Retina (tissue), 1 donor: ENCODE measurements at places on chromosomes 5 and 9.

- DNase-seq = no peak
Measured at GRCh38 chr5:40416588-40416987, 263.1 kb upstream of the PTGER4 start.

GRCh38 chr5:168658394-168658793 is 79.2 kb upstream of the PANK3 start:
- no peak for DNase-seq

DNA sequence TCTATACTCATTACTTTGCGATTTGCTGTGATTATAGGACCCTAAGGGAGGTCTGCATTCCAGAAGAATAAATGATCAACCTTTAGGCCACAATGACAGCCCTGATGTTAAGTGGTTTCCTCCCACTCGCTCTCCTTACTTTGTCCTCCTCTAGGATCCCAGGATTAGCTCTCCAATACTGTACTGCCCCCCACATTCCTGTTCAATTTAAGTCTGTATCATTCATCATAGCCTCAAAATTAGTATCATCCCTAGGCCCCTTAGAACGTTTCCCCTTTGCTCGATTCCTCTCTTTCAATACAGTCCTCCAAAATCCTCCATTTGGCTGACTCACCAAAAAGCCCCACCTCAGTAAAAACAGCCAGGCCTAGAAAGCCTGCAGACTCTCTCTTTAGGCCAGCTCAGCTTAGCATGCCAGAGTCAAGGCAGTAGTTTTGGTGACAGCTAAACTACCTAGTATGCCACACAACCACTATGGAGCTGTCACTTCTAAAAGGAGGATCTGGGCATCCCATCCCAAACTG is 24.4 kb downstream of the RNF145 start:
- no peak for DNase-seq

GRCh38 chr5:167702014-167702413 is 589.4 kb upstream of the WWC1 start:
- no peak for DNase-seq

GRCh38 chr5:134714120-134714519 is 24.2 kb upstream of the CAMLG start:
- DNase-seq = no peak

DNA sequence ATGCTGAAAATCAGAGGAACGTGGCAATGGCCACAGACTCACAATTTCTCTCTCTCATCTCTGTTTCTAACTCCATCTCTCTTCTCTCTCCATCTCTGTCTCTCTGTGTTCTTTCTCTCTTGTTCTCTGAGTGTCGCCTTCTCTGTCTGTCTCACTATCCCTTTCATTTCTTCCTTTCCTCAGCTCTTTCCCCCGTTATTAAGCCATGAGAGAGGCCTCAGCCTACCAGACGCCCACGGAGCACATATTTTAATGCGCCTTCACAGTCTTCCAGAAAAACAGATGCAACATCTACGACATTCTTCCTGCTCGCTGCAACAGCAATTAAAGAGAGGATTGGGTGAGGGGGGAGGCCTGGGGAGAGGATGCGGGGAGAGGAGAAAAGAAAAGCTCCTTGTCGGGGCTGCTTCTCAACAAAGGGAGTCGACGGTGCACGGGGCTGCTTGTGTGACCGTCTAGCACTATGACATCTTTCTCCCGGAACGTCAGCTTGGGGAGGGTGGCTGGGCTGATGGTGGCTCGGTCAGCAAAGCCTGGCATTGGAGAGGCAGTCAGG is 37.7 kb upstream of the NEURL1B start:
- DNase-seq = peak; percentile 62

- no peak for DNase-seq
Measured at GRCh38 chr5:133324926-133325325, 273.1 kb downstream of the HSPA4 start.

GRCh38 chr5:50745221-50745910 is 78.9 kb downstream of the PARP8 start:
- no peak for DNase-seq

GRCh38 chr5:24850926-24851486 is 206.2 kb upstream of the CDH10 start:
- no peak for DNase-seq

DNA sequence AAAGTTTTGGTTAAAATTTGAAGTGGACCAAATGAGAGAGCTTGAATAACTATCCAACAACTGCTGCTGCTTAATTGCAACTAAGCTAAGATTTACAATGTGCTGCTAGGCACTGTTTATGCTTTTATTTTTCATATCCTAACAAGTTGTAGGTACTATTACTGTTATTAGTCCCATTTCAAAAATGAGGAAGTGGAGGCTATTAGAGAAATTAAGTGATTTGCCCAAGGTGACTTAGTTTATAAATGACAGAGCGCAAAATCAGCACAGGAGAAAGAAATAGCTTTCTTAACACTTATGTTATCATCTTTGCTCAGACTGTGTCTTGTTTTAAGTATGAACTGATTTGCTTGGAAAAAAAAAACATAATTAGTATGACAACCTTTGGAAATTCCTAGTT is 23.1 kb downstream of the WDR36 start:
- DNase-seq = no peak

GRCh38 chr5:131511934-131512333 is 123.1 kb downstream of the RAPGEF6 start:
- DNase-seq = no peak

- DNase-seq = no peak
Measured at GRCh38 chr9:100098046-100098886, 534 bp downstream of the ERP44 start.

- no peak for DNase-seq
Measured at GRCh38 chr9:87581513-87581912, 83.8 kb downstream of the DAPK1 start.

DNA sequence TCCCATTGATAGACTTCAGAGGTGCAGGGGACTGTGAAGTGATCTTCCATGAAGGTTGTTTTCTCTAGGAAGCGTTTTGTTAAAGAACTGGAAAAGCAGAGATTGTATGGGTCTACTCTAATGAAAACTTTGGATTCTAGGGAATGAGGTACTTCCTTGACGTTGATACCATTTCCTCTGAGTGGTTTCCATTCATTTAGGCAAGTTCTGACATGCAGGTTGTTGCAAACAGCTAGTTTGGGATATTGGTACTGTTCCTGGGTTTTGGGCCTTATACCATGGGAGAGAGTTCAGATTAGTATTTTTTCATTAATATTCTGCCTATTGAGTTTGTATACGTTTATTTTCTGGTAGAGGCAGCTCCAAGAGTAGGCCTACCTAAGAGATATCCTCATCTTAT is 25.7 kb downstream of the SMARCA2 start:
- no peak for DNase-seq

DNA sequence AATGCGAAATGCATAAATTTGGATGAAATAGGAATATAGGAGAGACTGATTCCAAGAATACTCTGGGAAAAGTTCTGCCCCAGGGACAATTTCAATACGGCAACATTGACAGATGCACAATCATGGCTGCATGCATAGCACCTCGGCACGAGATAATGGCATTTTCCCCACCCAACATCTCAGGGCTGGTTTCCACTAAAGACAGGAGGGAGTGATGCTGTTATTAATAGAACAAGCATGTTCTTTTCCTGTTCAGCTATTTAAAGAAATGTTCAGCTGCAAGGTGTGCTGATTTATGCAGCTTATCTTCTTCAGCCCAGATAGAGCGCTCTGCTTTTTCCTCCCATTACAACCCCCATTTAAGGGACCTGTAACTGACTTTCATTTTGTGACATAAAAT is 740.2 kb downstream of the TLR4 start:
- no peak for DNase-seq

- no peak for DNase-seq
Measured at GRCh38 chr5:156584871-156585270, 257.9 kb downstream of the SGCD start.

GRCh38 chr9:28927691-28928090 is 1354.4 kb upstream of the C9orf72 start:
- no peak for DNase-seq

- no peak for DNase-seq
Measured at GRCh38 chr9:114338187-114338586, 8.5 kb downstream of the ORM2 start.

DNA sequence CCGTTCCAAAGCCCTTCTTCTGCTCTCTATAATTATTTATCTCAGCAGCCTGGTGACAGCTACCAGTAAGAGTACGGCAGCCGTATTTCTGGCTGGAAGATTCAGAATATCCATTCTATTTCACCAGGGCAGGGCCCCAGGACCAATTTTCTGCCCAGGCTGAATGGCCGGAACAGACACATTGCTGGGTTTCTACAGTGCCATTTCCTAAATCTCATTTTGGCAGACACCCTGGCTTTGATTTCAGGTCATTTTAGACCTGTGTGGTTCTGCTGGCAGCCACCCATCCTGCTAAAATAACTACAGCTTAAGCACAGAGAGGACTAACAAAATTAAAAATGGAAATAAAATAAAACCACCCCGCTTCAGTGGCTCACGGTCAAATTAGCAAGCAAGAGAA is 95.0 kb downstream of the CRB2 start:
- DNase-seq = no peak

DNA sequence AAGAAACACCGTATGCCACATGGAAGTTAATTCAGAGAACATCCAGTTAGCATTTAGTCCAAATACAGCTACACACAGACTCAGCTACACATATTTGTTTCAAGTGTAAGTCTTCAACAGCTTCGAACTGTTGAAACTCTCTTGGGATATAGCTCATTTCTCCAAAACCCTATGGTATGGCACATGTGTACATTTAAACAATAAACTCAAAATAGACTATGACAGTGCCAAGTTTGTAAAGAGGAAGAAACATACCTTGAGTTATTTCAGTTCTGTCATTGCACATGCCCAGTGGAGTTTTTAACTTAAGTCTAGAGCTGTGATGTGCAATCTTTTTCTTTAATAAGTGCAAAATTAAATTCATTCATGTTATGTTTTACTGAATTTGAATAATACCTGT is 155.1 kb upstream of the RAI14 start:
- DNase-seq = no peak

DNA sequence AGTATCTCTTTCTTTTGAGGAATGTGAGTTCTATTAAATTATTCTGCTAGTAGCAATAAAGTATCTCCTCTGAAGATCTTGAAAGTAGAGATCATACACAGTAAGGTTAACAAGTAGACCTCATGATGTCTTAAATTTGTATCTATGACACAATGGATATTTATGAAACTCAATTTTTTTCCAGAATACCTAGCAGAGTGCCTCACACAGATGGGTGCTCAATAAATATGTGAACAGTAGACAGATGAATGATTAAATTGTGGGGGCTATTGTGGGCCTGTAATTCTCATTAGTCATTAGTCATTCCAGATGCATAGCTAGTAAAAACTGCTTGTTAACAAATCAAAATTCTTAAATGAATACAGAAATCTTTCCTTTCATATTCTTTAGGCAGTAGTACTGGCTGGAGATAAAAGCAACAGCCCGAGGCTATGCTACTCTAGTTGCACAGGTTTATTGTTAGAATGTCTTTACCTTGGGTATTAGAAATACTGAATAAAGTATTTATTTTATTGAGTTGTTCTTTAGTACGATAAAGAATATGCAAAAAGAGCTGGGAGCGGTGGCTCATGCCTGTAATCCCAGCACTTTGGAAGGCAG is 22.0 kb downstream of the CHD1 start:
- DNase-seq = no peak

GRCh38 chr5:1050423-1051365 is 42.1 kb downstream of the NKD2 start:
- peak; percentile 59 for DNase-seq

GRCh38 chr5:93715761-93716160 is 25.6 kb downstream of the POU5F2 start:
- DNase-seq = no peak

DNA sequence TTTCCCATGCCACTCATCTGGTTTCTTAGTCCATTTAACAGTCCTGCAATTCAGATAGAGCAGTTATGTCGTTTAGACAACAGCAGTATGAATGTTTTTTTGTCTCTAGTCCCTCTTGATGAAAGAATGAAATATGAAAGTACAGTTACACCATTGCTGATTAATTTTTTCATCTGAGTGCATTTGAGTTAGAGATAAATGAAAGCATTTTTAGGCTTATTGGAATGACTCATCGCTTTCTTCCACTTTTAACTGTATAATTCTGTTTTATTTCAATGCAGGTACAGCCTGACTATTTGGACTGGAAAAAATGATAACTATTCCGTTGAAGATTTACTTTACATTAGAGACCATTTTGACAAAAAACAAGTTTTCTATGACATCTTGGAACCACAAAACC is 28.7 kb downstream of the ANKRD34B start:
- DNase-seq = no peak

DNA sequence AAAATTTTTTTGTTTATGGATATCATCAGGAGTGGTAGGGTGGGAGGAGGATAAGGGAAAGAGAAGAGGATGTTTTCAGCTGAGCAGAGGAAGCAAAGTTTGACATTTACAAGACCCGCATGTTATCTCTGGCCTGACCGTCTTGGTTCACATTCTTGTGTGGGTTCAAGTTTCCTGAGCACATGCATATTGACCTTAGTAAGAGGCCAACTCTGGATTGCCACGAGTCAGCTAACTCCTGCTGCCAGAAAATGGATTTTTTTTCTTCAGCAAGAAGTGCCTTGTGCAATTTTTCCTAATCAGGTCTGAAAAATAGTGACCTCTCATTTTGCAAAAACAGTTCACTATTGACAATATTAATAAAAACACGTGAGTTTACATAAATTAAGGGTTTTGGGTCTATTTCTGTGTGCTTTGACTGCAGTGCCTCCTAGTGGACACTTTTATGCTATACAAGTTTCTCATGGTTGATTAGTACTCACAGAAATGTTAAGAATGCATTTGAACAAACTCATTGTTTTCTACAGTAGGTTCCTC is 27.1 kb upstream of the BASP1 start:
- peak; percentile 42 for DNase-seq

- no peak for DNase-seq
Measured at GRCh38 chr9:28423255-28423654, 850.0 kb upstream of the C9orf72 start.

GRCh38 chr9:136463578-136463977 is 19.3 kb downstream of the SEC16A start:
- no peak for DNase-seq

GRCh38 chr5:5481206-5481605 is 58.7 kb downstream of the ICE1 start:
- no peak for DNase-seq

DNA sequence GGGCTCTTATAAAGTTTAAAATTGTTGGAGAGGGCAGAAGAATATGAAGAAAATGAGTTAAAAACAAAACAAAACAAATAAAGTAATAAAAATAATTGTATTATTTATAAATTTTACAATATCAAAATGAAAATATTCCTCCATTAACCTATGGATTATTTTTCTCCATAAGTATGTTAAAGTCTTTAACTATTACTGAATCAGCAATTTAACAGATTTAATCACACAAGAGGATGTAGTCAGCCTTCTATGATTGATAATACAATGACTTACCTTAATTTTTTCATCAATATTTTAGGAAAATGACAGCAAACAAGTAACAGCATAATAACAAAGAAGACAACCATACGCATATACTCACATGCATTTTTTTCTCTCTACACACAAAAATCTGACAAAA is 1195.3 kb upstream of the NUDT12 start:
- DNase-seq = no peak

GRCh38 chr9:34650816-34651215 is 1.2 kb upstream of the IL11RA start:
- DNase-seq = no peak
